ENCODE measurements at places on chromosomes 2 and 18.

DNA sequence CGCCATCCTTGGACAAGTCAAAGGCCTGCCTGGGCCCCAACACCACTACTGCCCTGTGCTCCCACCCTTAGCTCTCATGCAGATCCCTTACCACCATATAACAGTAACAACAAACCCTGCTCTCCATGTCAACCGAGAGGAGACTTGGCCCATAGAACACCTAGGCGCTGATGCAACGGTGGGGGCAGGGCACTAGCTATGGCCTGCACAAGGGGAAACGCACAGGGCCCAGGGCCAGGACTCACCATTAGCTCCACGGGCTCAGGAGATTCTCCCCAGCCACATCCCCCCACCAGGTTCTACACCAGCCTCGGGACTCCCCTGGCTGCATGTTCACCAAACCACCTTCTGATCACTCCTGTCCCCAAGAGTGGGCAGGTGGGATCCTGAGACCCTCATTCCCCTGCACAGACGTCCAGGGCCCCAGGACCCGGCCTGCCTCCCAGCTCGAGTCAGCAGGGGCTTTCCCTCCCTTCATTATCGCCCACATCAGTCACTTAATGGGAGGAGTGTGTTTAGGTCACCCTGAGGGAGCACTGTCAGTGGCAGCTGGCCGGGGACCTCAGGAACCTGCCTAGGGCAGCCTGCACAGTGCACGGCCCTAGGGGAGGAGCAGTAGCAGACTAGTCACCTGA lies 29.3 kb downstream of the ANKMY1 start:
- DNase-seq, result no peak

GRCh38 chr2:148983896-148984295 lies 54.6 kb upstream of the LYPD6B start:
- DNase-seq, result no peak

GRCh38 chr2:156164091-156164720 lies 168.3 kb downstream of the NR4A2 start:
- DNase-seq, result no peak

DNA sequence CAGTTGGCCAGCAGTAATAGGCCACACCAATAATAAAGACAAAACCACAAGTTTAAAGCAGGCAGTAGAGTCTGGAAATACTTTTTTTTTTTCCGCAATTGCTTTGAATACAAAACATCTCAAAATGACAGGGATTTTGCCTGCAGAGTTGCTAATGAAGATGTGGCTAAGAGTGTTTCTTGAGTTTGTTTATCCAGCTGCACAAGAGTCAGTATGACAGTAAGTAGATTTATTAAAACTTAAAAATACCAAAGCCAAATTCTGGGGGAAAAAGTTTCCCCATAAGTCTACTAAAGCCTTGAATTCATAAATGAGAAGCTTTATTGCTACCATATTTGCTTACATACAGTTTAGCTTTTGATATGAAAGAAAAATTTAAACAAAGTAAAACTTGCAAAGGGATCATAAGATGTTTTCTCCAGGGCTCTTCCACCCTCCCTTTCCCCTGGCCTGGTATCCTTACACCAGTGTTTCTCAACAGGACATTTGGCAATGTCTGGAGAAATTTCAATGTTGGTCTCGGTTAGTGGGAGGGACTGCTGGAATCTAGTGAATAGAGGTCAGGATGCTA lies 3.9 kb upstream of the DSEL start:
- no peak for DNase-seq

- DNase-seq, result no peak
Observed at GRCh38 chr2:100660851-100661584, 98.2 kb downstream of the PDCL3 start.

GRCh38 chr2:197088694-197089093 lies 162.2 kb upstream of the PGAP1 start:
- DNase-seq, result no peak
